CD4-positive, alpha-beta T cell treated with Interleukin-4 for 4 hours (primary cell): ENCODE measurements at places on chromosomes 5 and 9.

DNA sequence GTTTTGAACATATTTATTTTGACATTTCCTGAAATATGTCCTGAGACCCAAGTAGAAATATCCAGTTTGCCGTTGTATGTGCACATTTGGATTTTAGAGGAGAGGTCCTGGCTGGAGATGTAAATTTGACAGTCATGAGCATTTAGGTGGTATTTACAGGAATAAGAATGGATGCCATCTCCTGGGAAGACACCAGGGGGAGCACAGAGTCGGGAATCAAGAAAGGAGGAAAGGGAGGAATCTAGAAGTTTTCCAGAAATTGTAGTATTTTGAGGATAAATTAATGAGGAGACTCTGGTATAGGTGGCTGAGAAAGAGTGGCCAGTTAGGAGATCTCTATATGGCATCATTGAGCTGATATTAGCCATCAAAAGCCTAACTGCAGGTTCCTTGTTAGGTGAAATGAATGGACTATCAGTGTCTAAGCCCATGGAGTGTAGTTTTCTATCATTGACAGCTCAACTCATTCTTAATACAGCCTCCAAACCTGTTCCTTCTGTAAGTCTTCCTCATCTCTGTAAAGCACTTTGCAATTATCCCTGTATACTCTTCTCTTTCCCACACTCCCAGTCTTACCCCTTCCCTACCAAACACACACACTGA lies 7.2 kb downstream of the GAPT start:
- no peak for DNase-seq

GRCh38 chr9:75909776-75910175 lies 19.3 kb downstream of the PCSK5 start:
- DNase-seq: no peak

DNA sequence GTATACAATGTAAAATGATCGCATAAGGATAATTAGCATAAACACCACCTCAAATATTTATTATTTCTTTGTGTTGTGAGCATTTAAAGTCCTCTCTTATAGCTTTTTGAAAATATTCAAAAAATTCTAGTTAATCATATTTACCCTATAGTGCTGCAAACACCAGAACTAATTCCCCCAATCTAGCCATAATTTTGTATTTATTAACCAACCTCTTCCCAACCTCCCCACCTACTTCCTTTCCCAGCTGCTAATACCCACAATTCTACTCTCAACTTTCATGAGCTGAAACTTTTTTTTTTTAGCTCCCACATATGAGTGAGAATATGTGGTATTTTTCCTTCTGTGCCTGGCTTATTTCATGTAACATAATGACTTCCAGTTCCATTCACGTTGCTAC lies 317.8 kb upstream of the ATP10B start:
- no peak for DNase-seq

GRCh38 chr5:143247134-143247815 lies 156.2 kb downstream of the NR3C1 start:
- DNase-seq: no peak

DNA sequence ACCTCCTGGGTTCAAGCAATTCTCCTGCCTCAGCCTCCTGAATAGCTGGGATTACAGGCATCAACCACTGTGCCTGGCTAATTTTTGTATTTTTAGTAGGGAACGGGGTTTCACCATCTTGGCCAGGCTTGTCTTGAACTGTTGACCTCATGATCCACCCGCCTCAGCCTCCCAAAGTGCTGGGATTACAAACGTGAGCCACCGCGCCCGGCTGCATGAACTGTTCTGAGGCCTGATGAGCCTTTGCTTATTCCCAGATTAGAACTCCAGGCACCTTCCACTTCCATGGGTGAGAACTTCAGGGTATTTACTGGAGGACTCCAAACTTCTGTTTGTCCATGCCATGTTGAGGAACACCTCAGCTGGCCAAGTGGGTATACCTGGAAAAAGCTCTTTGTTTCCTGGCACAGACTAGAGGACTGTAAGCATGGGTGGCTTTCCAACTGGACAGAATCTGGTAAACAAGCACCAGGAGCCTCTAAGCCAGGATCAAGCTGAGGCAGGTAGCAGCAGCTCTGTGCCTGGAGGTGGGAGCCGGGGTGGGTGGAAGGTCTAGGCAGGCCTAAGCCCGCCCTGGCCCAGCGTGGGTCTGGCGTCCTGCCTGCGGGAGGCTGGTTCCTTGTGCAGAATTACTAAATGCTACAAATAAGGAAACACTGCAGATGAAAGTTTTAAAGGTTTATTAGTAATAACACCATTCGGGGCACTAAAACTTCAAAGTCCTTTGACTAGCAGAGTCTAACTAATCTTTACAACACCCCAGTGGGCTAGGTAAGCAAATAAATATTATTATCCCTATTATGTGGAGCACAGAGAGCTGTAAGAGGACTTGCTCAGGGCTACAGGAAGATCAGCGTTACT lies 78.4 kb downstream of the SEMA5A start:
- DNase-seq: no peak

- no peak for DNase-seq
These were observed 53.8 kb downstream of the RAD23B start for GRCh38 chr9:107336718-107337360.

DNA sequence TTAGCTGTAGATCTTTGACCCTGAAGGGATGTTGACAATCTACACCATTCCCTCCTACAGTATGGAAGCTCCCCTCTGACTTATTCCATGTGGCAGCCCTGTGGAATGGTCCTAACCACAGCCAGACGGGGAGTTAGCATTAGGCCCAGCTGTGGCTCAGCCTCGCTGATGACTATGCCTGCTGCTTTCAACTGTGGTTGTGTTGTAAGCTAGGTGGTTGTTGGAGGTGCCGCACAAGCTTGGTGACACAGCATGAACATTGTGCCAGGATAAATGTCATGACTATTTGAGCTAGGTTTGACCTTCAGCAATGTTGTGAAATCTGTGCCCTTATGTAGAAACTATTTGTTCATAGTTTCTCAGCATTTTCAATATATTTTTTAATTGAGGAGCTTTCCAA lies 40.6 kb downstream of the SGCD start:
- no peak for DNase-seq

DNA sequence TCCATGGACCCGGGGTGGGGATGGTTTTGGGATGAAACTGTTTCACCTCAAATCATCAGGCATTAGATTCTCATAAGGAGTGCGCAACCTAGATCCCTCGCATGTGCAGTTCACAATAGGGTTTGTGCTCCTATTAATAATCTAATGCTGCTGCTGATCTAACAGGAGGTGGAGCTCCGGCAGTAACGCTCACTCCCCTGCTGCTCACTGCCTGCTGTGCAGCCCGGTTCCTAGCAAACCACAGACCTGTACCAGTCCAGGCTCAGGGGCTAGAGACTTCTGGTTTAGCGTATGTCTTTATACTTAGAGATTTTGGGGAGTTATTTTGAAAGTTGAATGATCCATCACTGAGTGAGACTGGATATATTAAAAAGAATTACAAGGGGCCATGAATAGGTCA lies 50.2 kb downstream of the RICTOR start:
- DNase-seq: no peak

DNA sequence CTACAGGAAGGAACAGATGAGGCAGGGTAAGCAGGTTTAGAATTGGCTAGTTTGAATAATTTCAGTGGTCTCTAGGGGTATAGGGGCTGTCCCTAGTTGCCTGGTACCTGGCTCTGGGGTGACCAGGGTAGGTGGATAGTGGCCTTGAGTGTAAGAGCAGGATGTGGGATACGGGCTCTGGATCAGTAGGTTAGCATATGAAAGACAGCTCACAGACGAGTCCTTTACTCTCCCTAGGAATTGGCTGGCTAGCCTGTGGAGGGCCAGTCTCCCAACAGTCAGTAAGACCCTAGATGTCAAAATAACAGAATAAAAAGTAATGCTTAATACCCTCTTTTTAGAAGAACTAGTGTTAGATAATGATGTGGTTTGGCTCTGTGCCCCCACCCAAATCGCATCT lies 16.6 kb upstream of the C9orf152 start:
- no peak for DNase-seq

GRCh38 chr9:14347406-14348122 lies 33.6 kb upstream of the NFIB start:
- DNase-seq: no peak

DNA sequence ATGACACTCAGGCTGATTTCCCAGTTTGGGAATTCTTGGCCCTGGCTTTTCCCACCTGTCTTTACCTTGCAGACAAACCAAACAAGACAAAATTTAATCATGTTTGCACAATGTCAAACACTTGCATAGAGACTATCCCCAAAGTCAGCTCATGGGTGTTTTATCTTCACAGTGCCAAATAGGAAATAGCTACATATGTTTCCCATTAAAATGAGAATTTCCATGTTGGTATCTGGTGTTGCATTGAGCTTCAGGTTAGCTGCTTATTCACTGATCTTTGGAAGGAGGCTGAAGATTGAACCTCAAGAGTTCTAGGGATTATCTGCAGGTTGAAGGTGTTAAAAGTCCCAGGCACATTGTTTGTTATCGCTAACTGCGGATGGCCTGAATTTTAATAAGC lies 19.5 kb downstream of the MAP1B start:
- DNase-seq: no peak

DNA sequence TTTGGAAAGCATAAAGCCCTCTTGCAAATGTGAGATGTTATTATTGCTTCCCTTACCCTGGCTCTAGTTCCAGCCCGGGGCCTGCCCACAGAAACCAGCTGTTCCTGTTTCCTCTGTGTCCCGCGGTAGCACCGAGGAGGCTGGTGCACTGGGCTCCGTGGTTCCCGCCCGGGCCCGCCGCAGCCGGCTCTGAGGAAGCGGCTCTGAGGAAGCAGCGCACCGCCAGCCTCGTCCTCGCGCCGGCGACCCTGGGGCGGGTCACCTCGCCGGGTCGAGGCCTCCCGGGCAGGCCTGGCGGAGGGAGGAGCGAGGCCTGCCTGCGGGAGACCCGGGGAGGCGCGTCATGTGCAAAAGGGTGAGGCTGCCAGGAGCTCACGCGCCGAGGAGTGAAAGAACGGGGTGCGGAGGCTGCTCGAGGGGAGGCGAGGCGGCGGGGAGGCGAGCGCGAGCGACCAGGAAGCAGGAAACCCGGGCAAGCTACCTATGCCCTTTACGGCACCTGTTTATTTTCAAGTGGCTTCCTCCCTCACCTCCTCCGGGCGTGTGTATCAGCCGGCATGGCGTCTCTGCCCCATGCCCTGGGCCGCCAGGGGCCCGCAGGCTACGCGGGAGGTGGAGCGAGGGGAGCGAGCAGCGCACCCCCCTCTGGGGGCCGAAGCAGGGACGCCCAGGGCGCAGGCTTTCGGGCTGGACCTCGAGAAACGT lies 61.3 kb upstream of the MEGF10 start:
- peak; percentile 47 for DNase-seq

- DNase-seq: no peak
These were observed 5.5 kb downstream of the CCL19 start for GRCh38 chr9:34685591-34685990.

DNA sequence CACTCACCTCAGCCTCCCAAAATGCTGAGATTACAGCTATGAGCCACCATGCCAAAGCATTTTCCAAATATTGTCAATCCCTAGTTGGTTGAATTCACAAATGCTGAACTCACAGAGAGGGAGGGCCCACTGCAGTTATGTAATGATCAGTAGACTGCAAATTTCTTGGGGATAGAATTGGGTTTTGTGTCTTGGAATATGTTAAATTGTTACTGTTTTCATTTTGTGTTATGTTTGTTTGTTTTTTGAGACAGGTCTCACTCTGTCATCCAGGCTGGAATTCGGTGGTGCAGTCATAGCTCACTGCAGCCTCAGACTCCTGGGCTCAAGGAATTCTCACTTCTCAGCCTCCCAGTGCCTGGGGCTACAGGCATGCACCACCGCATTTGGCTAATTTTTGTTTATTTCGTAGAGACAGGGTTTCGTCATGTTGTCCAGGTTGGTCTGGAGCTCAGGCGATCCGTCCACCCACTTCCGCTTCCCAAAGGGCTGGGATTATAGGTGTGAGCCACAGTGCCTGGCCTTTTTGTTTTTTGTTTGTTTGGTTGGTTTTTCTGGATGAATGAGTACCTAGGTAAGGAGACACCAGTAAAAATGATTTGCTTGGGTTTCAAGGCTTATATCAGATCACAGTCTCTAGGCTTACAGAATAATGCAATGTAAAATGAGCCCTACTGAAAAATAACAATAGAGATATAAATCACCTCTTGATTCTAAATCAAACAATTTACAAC lies 31.5 kb upstream of the LMNB1 start:
- DNase-seq: no peak

GRCh38 chr5:8538821-8539220 lies 669.9 kb downstream of the MTRR start:
- DNase-seq: no peak

GRCh38 chr9:105044518-105044917 lies 116.6 kb upstream of the ABCA1 start:
- DNase-seq: no peak

DNA sequence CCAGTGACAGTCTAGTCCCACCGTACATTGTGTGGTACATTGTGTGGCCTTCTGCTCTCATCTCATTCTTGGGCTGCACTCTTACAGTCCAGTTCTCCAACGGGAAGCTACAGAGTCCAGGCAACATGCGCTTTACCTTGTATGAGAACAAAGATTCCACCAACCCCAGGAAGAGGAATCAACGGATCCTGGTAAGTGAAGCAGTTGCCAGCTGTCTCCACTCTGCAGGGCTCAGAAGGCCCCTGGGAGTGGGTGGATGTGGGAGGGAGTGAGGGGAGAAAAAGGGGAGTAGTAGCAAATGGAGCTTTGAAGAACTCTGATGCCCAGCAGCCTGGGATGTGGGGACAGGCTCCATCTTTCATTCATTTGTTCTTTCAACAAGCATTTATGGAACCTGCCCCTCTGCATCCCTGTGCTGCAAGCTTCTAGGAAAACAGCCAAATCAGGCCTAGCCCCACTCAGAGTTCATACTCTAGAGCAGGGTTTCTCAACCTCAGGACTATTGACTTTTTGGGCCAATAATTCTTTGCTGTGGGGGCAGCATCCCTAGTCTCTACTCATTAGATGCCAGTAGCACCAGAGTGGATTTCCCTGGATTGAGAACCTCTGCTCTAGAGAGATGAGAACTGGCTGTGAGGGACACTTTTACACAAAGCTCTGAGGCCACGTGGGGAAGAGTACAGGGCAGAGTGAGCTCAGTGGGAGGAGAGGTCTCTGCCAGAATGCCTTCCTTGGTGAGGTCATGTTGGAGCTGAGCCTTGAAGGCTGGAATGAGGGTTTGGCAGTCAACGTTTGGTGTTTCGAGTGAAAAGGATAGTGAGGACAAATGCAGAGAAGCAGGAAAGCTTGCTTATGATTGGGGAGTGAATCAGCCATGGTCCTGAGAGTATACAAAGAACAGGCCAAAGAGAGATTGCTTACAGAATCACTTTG lies 1.1 kb downstream of the POLR1E start:
- DNase-seq: no peak

- no peak for DNase-seq
These were observed 170.2 kb upstream of the HMHB1 start for GRCh38 chr5:143641549-143642355.

DNA sequence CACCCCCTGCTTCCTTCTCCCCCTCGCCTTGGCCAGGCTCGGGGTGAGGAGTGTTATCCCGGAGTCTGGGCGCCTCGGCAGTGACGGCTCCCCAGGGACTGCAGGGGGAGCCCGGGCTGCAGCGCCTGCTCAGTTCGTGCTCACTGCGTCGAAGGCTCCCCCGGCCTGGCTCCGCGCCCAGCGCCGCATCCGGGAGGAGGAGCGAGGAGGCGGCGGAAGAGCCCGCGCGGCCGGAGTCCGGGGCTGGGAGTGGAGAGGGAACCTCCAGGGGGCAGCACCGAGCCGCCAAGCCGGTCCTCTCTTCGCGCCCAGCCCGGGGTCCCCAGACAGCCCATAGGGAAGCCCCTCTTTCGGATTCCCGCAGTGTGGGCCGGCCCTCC lies 1.3 kb upstream of the EGR1 start:
- DNase-seq: peak; percentile 91

- DNase-seq: no peak
These were observed 777.4 kb upstream of the CHD1 start for GRCh38 chr5:99706160-99706559.
